Vagina (tissue), 2 donors: ENCODE measurements at places on chromosomes 5 and 9.
A peak's percentile ranks its signal among the peaks of the same experiment; 100 is the strongest.

- DNase-seq, result no peak
Observed at GRCh38 chr9:133782157-133783130, 44.3 kb upstream of the SARDH start.

- DNase-seq, result peak; percentile 87
Observed at GRCh38 chr5:132260714-132261551, 3.4 kb downstream of the PDLIM4 start.

DNA sequence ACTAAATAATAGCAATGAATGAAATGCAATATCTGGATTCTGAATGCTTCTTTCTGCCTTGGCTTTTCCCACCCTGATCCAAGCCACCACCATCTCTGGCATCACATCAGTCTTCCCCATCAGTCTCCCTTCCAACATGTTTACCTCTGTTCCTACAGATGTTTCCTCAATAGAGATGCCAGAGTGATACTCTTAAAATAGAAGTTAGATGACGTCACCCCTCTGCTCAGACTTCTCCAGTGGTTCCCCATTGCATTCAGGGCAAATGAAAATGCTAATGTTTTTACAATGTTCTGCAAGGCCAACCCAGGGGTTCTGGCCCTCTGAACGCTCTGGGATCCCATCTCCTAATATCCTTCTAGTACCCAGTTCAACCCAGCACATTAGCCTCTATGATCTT is 305.8 kb downstream of the TRIM32 start:
- DNase-seq, result no peak

DNA sequence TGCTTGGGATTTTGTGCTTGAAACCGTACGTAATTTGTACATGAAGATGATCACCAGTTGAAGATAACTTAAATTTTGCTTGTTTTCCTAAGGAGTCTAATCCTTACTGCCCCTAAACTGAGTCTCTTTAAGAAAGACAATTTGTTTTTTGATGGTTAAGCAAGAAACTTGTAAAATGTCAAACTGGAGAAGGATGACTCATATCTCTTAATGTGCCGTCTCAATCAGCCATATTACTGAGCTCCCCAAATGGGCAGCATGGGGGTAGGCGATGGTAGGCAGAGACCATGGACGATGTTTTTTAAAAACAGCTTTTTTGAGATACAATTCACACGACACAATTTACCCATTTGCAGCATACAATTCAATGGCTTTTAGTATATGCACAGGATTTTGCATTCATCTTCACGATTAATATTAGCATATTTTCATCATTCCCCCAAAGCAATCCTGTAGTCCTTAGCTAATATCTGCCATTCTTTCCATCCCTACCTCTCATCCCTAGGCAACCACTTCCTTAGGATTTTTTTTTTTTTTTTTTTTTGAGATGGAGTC is 14.3 kb downstream of the ARHGAP26 start:
- DNase-seq, result no peak

DNA sequence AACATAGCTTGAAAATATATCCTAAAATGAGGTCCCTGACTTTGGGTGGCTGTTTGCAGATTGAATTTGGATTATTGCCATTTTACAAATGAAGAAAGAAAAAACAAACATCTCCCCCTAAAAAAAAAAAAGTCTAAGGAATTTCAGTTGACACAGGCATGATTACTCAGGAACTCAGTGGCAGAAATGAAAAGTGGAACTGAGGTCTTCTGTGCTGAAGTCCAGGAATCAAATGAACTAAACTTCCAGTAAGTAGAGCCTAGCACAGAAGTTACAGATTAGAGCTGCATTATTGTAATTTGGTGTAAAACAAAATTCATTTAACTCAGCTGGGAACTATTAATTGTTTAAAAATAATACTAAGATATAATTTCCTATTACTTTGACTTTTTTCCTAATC is 26.7 kb downstream of the FAM170A start:
- no peak for DNase-seq

DNA sequence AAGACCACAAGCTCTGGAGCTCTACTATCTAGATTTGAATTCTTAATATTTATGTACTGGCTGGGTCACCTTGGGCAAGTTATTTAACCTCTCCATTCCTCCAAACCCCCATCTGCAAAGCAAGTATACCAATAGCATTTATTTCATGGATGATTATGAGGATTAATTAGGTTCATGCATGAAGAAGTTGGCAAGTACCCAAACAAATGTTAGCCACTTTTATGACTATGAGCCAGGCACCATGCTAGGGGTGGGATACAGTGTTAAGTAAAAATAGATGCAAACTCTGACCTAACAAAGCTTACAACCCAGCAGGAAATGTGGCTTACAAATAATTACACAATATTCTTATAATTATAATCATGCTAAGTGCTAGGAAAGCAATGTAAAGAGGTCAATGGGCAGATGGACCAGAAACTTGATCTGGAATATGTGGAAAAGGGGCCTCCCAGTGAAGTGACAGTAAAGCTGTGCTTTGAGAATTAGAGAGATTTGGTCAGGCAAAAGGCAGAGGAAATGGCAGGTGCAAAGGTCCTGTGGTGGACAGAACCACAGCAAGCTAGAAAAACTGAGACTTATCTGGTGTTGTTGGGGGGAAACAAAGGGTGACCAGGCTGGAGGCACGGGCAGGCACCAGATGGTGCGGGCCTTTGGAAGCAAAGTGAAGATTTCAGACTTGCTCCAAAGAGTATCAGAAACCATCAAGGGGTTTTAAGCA is 525.2 kb upstream of the TRPC7 start:
- DNase-seq, result no peak

- DNase-seq, result no peak
Observed at GRCh38 chr5:159917994-159918393, 1.7 kb downstream of the ADRA1B start.

GRCh38 chr5:116063950-116064349 is 20.9 kb upstream of the COMMD10 start:
- no peak for DNase-seq

DNA sequence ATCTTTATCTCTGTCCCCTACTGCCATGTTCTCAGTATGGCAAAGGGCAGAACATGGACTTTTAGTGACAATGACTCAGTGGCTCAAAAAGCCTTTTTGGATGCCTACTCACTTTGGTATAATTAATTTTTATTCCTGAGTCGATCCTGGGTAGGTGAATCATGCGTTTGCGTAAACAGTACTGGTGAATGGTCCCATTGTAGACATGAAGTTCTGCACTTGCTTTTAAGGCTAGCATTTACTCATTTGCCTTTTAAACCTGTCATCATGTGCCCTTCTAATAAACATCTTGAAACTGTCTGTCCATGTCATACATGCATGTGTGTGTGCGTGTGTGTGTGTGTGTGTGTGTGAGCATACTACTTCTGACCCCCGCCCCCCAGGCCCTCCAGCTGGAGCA is 223.0 kb downstream of the AUH start:
- DNase-seq, result no peak

DNA sequence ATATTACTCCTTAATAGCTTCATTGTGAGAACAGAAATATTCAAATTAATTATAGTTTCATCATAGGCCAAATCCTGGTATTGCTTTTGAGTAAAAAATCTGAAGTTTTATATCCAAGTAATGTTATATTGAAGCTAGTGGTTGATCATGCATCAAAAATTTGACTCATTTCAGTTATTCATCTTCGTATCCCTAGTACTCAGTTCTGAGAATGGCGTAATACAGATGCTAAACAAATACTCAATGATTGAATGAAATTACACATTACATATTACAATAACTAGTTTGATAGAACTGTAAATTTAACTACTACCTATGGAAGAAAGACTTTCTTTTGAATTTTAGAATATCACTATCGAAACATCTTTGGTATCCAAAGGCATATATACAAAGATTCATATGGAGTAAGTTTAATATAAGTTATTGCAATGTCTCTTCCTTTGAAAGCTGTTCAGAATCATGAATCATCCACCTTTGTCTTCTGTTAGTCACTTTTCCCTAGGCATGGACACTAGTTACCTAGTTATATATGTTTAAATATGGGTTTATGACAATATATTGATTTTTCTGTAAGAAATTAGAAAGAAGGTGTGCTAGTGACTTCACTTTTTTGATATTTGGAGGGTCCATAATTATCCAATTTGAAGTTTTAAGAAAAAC is 5.0 kb upstream of the ZNF462 start:
- no peak for DNase-seq

- DNase-seq, result no peak
Observed at GRCh38 chr5:116530276-116530675, 44.3 kb downstream of the SEMA6A start.

- no peak for DNase-seq
Observed at GRCh38 chr5:72222521-72222920, 97.5 kb downstream of the MRPS27 start.
